Stromal cell of bone marrow (primary cell): ENCODE measurements at places on chromosomes 2 and 18.

- no peak for DNase-seq
These were observed 71.8 kb downstream of the CMPK2 start for GRCh38 chr2:6793913-6794312.

DNA sequence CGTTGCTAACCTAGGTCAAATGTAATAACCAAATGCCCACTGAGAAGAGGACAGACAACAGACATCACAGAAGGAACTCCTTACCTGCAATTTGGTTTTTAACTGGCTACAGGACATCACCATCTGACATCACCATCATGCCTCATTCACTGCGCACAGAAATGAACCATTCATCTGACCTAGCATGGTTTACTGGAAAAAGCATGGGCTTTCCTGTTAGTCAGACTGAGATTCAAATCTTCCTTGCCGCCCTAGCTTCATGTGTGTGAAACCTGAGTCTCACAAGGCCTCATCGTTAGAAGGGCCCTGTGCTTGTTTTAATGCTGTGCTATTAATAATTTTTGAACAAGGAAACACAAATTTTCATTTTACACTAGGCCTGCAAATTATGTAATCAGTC, 1.1 kb upstream of the HIBCH start:
- no peak for DNase-seq

- DNase-seq = no peak
These were observed 243.9 kb downstream of the AFF3 start for GRCh38 chr2:99898336-99899048.

- DNase-seq = no peak
These were observed 79.1 kb upstream of the GRB14 start for GRCh38 chr2:164700390-164700789.
